ENCODE measurements at places on chromosomes 11 and 22.

GRCh38 chr11:27395556-27396258, 32.7 kb upstream of the CCDC34 start:
- DNase-seq = peak; percentile 76

DNA sequence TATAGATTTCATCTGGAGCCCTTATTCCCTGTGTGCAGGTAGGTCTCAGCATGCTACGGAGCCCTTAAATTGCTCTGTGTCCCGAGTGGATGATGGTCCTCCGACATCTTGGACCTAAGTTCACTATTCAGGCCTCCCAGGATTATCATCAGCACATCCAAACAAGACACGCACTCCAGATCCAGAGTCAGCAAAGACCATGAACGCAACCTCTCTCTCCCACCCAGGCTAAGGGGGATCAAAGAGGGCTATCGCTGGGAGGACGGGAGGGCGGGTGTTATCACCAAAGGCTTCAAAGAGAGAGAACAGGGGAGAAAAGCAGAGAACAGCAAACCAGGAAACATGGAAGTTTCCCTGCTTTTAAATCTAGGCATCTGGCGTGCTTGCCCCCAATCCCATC, 659.4 kb downstream of the TBC1D22A start:
- no peak for DNase-seq

DNA sequence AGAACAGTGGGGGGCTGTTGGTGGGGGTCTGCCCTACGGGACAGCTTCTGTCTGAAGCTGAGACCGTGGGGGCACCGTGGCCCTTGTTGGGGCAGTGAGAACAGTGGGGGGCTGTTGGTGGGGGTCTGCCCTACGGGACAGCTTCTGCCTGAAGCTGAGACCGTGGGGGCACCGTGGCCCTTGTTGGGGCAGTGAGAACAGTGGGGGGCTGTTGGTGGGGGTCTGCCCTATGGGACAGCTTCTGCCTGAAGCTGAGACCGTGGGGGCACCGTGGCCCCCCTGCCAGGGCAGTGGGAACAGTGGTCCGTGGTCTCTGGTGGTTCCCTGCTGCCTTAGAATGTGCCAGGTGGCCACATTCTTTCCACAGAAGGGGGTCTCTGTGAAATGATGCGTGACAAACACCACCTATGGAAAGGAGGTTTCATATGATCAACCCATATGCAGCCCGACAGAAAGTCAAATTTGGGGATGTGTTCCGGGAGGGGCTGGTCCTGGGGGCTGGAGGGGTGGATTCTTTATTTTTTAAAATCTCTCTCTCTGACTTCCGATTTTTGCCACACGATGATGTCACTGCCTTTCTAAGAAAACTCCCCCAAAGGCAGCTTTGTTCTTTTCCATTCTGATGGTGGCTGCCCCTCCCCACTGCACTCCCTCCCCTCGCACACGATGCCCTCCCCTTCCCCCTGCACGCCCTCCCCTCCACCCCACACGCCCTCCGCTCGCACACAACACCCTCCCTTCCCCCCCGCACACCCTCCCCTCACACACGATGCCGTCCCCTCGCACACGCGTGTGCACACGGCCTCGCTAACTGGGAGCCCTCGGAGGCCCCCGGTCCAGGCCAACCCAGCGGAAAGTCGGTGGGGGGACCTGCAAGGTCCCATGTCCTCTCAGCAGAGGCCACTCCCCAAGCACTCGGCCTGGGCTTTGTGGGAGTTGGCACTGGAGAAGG, 1186.5 kb downstream of the BRD1 start:
- DNase-seq = no peak

- no peak for DNase-seq
Measured at GRCh38 chr22:45430871-45431270, 17.4 kb downstream of the RIBC2 start.

GRCh38 chr11:120801801-120802689, 221.9 kb upstream of the TBCEL start:
- DNase-seq = no peak

DNA sequence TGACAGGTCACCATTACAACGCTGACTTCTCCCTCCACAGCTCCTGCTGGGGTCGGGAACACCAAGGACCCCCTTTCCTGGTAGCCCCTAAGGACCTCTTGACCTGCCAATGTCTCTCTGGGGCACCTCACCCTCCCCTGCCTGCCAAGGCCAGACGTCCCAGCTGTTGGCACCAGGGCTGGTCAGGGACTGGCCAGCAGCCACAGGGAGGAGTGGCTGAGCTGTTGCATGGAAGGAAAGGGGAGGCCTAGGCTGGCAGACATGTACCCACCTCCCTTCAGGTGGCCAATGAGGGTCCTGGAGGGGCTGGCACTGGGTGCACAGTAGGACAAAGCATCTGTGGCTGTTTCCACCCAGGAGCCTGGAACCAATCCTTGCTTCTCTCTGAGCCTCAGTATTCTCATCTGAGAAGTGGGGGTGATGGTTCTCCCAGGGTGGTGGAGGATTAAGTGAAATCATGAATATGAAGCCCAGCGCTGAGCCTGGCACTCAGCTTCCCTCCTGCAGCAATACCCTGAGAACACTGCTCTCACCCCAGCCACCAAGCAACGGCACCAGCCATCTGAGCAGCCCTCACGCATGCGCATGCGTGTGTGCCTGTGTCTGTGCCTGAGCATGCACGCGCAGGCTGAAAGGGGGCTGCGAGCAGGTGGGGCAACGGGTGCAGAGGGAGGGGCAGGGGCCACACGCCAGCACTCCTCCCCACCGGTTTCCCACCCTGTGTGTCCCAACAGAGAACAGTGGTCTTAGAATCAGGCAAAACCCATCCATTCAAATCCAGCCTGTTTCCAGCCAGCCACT, 5.9 kb downstream of the KCNJ4 start:
- DNase-seq = no peak

DNA sequence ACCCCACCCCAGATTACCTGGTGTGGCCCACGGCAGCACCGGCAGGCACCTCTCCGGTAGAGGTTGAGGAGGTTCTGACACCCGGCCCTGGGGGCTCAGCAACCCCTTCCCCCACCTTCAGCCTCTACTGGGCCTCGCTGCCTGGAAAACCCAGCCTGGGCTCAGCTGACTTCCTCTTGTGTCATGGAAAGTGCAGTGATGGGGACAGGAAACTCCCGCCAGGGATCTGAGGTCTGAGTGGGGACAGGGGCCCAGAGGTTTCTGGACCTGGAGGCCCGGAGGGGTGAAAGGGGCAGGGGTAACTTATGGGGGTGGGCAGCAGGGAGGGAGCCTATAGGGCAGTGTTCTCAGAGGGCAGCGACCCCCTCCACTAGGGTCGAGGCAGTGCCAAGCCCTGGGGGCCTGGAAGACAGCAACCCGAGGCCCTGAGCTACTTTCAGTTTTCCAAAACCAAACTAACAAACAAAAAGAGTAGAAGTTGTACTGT, 10.0 kb upstream of the CD5 start:
- DNase-seq = no peak

DNA sequence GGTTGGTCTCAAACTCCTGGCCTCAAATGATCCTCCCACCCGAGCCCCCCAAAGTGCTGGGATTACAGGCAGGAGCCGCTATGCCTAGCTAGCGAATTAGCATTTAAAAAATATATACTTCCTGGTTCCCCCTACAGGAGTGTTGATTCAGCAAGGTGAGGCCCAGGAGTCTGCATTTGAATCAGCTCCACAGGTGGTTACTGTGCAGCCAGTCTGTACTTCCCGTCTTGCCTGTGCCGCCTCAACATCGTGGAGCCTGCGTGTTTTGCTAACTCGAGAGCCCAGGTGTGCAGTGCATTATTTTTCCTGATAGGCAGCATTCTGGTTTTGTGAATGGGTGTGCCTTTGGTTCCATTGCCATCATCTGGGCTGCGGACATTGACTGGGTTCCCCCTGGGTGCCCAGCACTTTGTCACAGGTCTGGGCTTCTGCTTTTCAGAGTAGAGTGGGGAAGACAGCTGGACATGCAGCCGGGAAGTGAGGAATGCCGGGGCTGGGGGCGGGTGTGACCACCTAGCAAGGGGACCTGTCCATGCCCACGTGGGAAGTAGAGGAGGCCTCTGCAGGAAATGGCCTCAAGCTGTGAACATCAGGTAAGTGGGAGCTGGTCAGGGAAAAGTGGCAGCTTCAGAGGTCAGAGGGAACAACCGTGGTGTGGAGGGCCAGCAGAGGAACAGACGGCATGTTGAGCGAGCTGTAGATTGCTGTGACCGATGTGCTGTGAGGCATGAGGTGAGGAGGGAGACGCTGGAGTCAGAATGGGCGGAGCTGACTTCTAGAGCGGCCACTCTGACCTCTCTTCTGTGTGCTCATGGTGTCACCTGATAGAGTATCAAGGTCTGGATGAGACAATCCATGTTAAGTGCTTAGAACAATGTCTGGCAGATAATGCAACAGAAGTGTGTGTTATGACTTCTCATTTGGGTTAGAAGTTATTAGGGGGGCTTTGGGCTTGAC, 42.2 kb downstream of the PPFIA1 start:
- DNase-seq = no peak

- DNase-seq = no peak
Measured at GRCh38 chr11:124543554-124543953, at the start of gene OR8B12. OR8B12 (minus strand) TSS chr11:124543654; CDS start chr11:124543654, 0 bp downstream.

DNA sequence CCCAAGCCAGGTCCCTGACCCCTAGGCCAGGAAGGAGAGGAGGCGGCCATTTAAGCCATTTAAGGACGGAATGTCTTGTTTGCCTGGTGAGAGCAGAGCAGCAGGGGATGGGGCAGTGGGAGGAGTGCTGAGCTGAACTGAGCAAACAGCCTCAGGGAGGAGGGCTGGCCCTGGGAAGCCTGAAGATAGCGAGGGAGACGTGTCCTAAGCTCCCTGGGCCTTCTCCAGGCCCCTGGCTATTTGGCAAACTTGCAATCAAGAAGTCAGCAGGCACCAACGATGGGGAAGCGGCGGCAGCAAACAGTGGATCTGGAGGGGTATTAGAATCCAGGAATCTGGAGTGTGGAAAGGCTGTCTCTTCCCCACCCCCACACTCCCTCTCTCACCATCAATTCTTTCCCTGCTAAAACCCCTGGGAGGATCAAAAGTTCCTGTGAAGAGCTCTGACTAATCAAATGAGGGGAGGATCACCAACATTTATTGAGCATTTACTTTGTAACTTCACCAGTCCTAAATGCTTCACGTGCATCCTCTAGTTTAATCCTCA, 8.8 kb downstream of the BCL9L start:
- no peak for DNase-seq

DNA sequence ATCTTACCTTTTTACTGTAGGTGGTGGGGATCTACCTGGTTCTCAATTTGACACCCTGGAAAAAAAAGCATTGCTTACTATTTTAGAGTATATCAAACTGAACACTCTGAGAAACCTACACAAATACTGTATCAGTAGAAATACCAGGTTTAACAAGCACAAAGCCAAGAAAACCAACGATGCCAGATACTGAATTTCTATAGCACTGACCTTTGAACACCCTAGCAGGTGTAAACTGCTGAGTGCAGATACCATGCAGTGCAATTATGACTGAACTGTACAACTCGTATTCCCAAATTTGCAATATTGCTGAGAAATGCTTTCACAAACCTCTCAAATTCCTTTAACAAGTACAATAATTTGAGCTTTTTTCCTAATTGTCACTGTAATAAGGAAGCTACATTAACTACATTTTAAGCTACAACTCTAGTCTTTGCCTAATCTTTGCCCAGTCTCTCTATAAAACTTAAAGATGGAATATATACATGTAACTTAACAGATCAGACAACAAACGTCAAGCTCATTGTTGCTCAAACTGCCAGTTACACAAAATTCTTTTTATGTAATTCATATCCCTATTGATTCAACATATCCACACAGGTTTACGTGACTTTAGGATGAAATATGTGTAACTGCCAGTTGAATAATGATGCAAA, 8.9 kb downstream of the TAF1D start:
- DNase-seq = no peak

- no peak for DNase-seq
Measured at GRCh38 chr11:108589136-108589535, 4.4 kb downstream of the EXPH5 start.

DNA sequence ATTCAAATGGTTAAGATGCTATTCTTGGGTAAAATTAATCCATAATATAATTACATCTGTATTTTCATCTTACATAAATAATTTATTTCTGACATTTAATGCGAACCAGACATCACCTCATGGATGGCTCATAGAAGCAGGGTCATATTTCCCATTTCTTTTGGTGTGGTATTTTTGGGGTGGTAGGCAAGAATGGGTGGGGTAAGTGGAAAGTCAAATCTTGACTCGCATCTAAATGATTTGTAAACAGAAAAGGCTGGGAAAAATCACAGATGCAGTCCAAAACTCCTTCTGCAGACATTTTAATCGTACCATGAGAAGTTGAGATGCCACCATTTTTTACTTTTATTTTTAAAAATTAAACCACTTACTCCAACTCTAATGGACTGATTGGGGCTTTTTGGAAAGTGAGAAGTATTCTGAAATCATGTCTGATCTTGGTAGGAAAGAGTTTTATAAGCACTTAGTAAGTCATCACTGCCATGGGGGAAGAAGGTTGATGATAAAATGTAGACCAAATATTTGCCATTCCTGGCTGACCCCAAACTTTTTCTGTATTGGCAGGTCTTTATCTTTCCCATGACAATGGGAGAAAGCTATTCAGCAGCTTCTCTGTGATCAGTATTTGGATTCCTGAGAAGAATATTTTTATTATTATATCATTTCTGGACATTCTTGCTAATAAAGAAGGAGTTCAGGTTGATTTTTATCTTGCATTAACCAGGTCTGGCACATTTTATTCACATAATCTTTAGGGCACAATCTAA, 47.2 kb upstream of the BLID start:
- no peak for DNase-seq

- DNase-seq = no peak
Measured at GRCh38 chr11:19698493-19699292, 13.9 kb upstream of the NAV2 start.

GRCh38 chr11:8262552-8263108, 1.0 kb downstream of the LMO1 start:
- DNase-seq = peak; percentile 20

- no peak for DNase-seq
Measured at GRCh38 chr11:131750152-131750551, 379.7 kb downstream of the NTM start.

DNA sequence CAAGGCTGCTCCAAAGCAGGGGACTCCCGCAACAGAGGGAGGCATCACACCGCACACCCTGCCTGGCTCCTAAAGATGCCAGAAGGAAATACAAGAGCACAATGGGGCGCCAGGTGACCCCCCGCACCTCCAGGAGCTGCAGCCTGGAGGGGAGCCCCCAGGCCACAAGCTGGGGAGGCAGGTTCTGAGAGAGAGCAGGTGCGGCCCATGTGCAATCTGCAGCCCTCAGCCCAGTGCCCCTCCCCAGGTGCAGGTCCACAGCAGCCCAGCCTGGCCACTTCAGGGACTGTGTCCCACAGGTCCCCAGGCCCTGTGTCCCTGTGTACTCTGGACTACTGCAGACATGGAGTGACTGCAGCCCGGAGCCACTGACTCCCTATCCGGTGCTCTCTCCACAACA, 13.1 kb downstream of the WNT7B start:
- DNase-seq = no peak
